ENCODE measurements at places on chromosomes 4 and X. TPM values are rescaled to one million over a fixed set of nuclear protein-coding genes. Genes with fewer than 3 reads are reported as not detected.

MAGED1 gene
- total RNA-seq, result 87.4 TPM

ARHGAP4 gene
- total RNA-seq, result 85.4 TPM

WNK3 gene
- total RNA-seq, result 0.64 TPM

PIR gene
- 46.6 TPM for total RNA-seq

TKTL2 gene
- total RNA-seq, result not detected

NSUN7 gene
- not detected for total RNA-seq

DIPK2B gene
- total RNA-seq, result not detected

TCEAL5 gene
- total RNA-seq, result not detected

SHOX gene
- total RNA-seq, result not detected

TBC1D25 gene
- 8.8 TPM for total RNA-seq

SPIN2A gene
- total RNA-seq, result 0.57 TPM

UCHL1 gene
- not detected for total RNA-seq

ASB9 gene
- 25.1 TPM for total RNA-seq

IL2 gene
- not detected for total RNA-seq
